Peyer's patch (tissue), 4 donors: ENCODE measurements at places on chromosomes 4 and X. TPM values are rescaled to one million over a fixed set of nuclear protein-coding genes. Genes with fewer than 3 reads are reported as not detected.

- H3K4me1 ChIP-seq: no peaks in the 10 kb centered on the region
- no peak for DNase-seq
- no peaks in the 10 kb centered on the region for H3K36me3 ChIP-seq
- no peak overlapping the region for H3K27ac ChIP-seq
- no peak overlapping the region for H3K4me3 ChIP-seq
Measured at GRCh38 chr4:7666744-7667143, 232.0 kb upstream of the PSAPL1 start.

DNA sequence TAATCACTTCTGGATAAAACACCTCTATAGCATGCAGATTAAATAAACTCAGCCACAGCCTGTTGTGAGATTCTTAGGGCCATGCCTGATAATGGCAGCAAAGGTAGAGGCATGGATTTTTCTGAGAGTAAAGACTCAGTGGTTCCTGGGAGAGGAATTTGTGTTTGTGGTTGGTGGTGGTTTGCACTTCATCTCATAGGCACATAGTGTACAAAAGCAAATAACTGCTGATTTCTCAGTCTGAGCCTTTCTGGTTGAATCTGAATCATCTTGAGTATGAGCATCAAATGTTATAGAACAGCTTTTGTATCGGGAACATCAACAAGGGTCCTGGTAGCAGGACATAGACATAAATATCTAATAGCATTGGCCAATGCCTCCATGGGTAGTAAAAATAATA, 274.3 kb downstream of the FRMPD4 start:
- no peak for DNase-seq
- H3K27me3 ChIP-seq: no peaks in the 10 kb centered on the region
- H3K36me3 ChIP-seq: no peaks in the 10 kb centered on the region
- no peak overlapping the region for H3K4me3 ChIP-seq
- no peaks in the 10 kb centered on the region for H3K4me1 ChIP-seq
- no peak overlapping the region for H3K27ac ChIP-seq

- H3K4me1 ChIP-seq: no peaks in the 10 kb centered on the region
- H3K27me3 ChIP-seq: no peaks in the 10 kb centered on the region
- DNase-seq: peak; percentile 74
- peak within 1 kb of the TSS; percentile 83 for H3K27ac ChIP-seq
- no peaks in the 10 kb centered on the region for H3K36me3 ChIP-seq
- H3K4me3 ChIP-seq: peak within 1 kb of the TSS; percentile 85
Measured at GRCh38 chrX:135985157-135985972, at the start of gene SLC9A6. TSS of gene SLC9A6 (plus strand) at chrX:135985435. CDS start at chrX:135985659, 224 bp downstream.

GRCh38 chr4:83174844-83175414, 60.4 kb upstream of the PLAC8 start:
- H3K4me3 ChIP-seq: no peak overlapping the region

DNA sequence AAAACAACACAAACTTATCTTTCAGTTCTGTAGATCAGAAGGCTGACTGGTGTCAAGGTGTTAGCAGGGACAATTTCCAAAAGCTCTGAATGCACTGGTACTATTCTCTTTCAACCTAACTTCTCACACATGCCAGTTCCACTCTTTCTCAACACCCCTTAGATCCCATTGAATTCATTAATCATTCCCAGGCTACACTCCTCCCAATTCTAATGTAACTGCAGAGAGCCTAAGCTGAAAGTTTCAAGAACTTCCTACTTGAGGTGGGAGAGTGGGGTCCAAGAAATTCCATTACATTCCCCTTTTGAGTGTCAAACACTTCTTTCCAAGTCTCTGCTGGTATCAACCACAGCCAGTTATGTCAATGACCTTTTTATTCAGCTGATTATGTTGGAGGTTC, 142.0 kb downstream of the ADAMTS3 start:
- no peak overlapping the region for H3K27ac ChIP-seq
- H3K36me3 ChIP-seq: no peaks in the 10 kb centered on the region
- H3K4me1 ChIP-seq: no peaks in the 10 kb centered on the region
- H3K27me3 ChIP-seq: no peaks in the 10 kb centered on the region
- H3K4me3 ChIP-seq: no peak overlapping the region

The FREM3 gene
- not detected for total RNA-seq

The MAB21L2 gene
- total RNA-seq: 55.3 TPM

- no peak for DNase-seq
- no peak overlapping the region for H3K4me3 ChIP-seq
- no peaks in the 10 kb centered on the region for H3K27me3 ChIP-seq
- no peaks in the 10 kb centered on the region for H3K36me3 ChIP-seq
- no peak overlapping the region for H3K27ac ChIP-seq
Measured at GRCh38 chrX:70755850-70756249, 152.7 kb downstream of the TEX11 start.

The TKTL1 gene
- not detected for total RNA-seq

The CENPE gene
- total RNA-seq: 2.3 TPM

- no peak overlapping the region for H3K4me3 ChIP-seq
- H3K27ac ChIP-seq: no peak overlapping the region
- no peaks in the 10 kb centered on the region for H3K36me3 ChIP-seq
- H3K27me3 ChIP-seq: no peaks in the 10 kb centered on the region
Measured at GRCh38 chr4:6405397-6405706, 67.1 kb downstream of the PPP2R2C start.

DNA sequence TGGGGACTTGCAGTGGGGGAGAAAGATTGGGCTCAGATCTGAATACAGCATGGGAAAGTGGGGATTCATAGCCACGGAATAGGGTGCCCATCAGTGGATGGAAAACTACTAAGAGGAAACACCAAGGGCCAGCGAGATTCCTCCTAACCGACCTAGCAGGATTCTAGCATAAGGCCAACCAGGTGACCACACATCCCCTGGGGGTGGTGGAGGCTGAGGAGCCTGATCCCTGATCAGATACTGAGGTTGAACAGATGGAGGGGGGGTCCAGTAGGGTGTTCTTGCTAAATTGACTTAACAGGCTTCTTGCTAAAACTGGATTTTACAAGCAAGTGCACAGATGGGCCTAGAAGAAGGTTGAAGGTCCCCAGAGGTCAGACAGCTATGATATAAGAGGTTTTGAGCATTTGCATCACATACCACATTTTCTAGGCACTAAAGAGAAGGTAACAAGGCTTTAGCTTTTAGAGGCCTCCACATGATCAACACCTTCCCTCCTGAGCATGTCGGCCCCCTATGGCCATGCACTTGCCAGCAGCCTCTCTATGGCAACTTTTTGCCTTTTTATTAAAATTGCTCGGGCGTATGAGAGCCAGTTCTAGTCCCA, 69.1 kb upstream of the PUDP start:
- no peaks in the 10 kb centered on the region for H3K4me1 ChIP-seq
- DNase-seq: no peak
- no peaks in the 10 kb centered on the region for H3K27me3 ChIP-seq
- H3K36me3 ChIP-seq: no peaks in the 10 kb centered on the region

GRCh38 chrX:14777525-14777924, 95.3 kb downstream of the FANCB start:
- no peaks in the 10 kb centered on the region for H3K27me3 ChIP-seq
- DNase-seq: no peak
- no peaks in the 10 kb centered on the region for H3K4me1 ChIP-seq
- H3K36me3 ChIP-seq: no peaks in the 10 kb centered on the region
- no peak overlapping the region for H3K27ac ChIP-seq
- no peak overlapping the region for H3K4me3 ChIP-seq

- H3K4me1 ChIP-seq: no peaks in the 10 kb centered on the region
- DNase-seq: no peak
- no peaks in the 10 kb centered on the region for H3K27me3 ChIP-seq
- no peak overlapping the region for H3K4me3 ChIP-seq
- no peak overlapping the region for H3K27ac ChIP-seq
Measured at GRCh38 chr4:12924253-12924652, 559.9 kb downstream of the RAB28 start.

DNA sequence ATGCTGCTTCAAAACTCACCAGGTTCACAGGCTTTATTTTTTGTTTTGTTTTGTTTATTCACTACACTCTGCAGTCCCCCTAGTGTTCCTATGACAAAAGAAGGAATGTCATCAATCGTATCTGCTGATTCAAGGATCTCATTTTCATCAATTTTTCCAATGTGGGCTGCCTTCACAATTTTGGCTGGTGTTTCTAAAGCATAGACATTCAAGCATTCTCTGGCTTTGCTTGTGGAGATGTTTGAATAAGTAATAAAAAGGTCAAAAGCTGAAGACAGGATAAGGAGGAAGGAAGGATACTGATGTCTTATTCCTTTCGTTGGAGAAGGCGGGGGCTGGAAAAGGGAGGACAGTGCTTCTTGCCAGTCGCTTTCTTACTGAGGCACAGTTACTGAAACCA, 12.2 kb upstream of the KCNIP4 start:
- no peak overlapping the region for H3K27ac ChIP-seq
- no peaks in the 10 kb centered on the region for H3K36me3 ChIP-seq
- DNase-seq: no peak
- H3K4me1 ChIP-seq: no peaks in the 10 kb centered on the region

DNA sequence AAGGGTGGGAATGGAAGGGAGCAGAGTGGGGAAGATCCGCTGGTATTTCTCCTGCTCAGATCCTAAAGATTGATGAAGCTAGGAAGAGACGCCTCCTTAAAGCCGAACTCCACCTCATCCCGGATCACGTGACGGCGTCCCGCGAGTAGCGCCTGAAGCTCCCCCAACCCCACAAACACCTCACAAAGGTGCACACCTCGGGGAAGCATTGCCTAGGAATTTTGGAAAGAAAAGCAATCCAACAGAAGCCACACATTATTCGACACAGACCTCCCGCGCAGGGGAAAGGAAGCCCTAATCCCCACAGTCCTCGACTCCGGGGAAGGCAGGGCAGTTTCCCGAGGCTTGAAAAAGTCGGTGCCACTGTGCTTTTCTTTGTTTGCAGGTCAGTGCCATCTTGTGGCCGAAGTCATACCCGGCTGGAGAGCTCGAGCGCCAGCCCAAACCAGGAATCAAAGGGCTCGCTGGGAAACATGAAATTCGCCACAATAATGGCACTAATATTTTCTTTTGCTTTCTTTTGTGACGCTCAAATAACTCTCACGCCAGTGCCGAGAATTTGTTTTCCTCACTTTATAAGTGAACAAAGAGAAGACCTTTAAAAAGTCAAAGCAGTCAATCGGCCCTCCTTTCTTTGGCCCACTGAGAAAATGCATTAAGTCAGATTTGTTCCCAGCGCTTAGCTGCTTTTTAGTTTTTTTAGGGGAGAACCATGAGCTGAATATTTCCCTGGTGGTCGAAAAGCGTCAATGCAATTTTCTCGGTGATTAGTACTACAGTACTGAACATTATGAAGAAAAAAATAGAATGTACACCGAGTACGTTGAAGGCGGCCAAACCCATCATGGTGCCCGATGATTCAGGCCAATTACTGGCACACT, at the start of gene NPY1R:
TSS of gene NPY1R (minus strand) at position 71 of the 881 bp plus-strand sequence. CDS start 6,042 bp downstream, outside the sequence.
- peak within 1 kb of the TSS; percentile 44 for H3K4me3 ChIP-seq
- H3K4me1 ChIP-seq: no peaks in the 10 kb centered on the region

The UGT2B15 gene
- 13.0 TPM for total RNA-seq

- no peak overlapping the region for H3K4me3 ChIP-seq
- no peaks in the 10 kb centered on the region for H3K36me3 ChIP-seq
- no peaks in the 10 kb centered on the region for H3K4me1 ChIP-seq
- H3K27ac ChIP-seq: no peak overlapping the region
- H3K27me3 ChIP-seq: no peaks in the 10 kb centered on the region
Measured at GRCh38 chrX:69457756-69458155, 46.4 kb upstream of the NALF2 start.

GRCh38 chr4:118265312-118266144, 87.3 kb downstream of the PRSS12 start:
- no peak overlapping the region for H3K27ac ChIP-seq
- peak; percentile 76 for DNase-seq
- H3K36me3 ChIP-seq: no peaks in the 10 kb centered on the region
- H3K27me3 ChIP-seq: no peaks in the 10 kb centered on the region
- H3K4me1 ChIP-seq: no peaks in the 10 kb centered on the region

- no peaks in the 10 kb centered on the region for H3K27me3 ChIP-seq
- H3K27ac ChIP-seq: peak overlapping the region; percentile 99
- no peaks in the 10 kb centered on the region for H3K36me3 ChIP-seq
- no peak for DNase-seq
- peak overlapping the region; percentile 88 for H3K4me3 ChIP-seq
- no peaks in the 10 kb centered on the region for H3K4me1 ChIP-seq
Measured at GRCh38 chr4:73259571-73260090, 1.0 kb upstream of the ANKRD17 start.

DNA sequence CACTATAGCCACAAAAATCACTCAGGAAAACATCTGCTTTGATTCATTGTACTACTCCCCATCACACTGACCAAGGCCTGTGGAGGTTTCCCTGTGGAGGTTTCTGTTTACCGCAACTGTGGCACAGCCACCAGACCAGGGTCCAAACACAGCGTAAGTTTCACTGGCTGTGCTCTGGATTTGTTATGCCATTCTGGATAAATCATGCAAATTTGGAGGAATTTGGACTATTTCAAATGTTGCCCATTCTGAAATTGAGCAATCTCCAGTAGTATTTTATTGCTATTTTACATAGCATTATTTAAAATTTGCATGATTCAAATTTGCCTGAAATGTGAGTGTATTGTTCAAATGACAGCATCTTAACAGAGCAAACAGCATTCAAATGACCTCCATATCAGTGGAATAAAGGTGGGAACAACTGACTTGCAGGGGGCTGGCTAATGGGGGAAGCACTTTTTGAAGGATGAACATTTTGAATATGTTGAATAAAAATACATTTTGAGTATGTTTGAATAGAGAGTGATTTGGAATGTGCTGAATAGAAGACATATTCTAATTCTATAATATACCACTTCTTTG, 66.1 kb upstream of the ACSL1 start:
- H3K36me3 ChIP-seq: no peaks in the 10 kb centered on the region
- no peaks in the 10 kb centered on the region for H3K4me1 ChIP-seq
- no peak overlapping the region for H3K27ac ChIP-seq
- no peaks in the 10 kb centered on the region for H3K27me3 ChIP-seq
- no peak for DNase-seq

DNA sequence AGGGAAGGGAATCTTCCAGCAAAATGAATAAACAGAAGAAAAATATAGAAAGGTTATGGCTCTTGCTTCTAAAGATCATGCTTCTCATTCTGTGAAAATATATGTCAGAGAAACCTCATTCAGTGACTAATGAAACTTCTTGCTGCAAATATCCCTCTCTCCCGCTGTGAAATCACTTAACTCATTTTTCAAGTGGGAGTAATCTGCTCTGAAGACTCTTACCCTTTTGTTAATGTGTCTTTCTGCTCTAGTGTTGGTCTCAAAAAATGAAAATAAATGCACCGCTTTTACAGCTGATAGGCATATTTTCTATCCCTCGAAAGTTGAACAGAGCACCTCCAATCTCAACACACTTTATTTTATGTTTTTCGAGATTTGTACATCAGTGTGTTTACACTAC, 252.3 kb downstream of the NLGN4X start:
- no peak overlapping the region for H3K4me3 ChIP-seq
- no peaks in the 10 kb centered on the region for H3K27me3 ChIP-seq
- no peak overlapping the region for H3K27ac ChIP-seq
- no peaks in the 10 kb centered on the region for H3K4me1 ChIP-seq
- H3K36me3 ChIP-seq: no peaks in the 10 kb centered on the region
- no peak for DNase-seq
